ENCODE measurements at places on chromosomes 16 and 17.

DNA sequence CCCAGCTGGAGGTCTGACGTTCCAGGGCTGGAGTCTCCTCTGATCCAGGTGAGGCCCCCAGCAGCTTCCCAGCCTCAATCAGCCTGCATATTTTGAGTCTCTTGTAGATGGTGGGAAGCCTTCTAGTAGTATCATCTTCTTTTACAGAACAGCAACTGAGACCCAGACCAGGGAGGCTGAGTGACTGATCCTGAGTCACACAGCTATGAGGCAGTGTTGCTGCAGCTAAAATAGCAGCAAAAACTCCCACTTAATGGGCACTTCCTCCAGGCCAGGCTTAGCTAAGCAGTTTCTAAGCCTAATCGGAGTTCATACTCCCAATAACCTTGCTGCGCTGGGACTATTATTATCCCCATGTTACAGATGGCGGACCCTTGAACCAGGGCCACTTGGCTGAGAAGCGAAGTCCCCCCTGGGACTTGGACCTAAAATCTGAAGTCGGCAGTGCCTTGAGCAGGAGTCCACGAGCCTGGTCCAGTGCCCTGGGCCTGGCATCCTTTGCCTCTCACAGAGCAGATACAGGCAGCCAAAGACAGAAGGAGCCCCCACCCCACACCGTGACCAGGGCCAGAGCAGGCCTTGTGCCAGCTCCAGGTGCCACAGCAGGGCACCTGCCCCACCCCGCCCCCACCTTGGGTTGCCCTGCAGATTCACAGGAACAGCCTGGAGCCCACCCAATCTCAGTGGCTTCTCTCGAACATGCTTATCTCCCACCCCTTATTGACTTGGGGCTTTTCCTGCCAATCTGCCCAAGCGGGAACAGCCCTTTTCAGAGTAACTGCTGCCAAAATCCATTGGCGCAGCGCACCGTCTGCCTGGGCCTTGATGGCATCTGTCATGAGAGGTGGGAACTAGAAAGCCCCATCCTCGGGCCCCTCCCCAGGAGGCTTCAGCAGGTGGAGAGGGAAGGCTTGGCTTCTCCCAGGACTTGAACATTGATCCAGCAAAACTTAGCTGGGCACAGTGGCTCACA lies 65.1 kb downstream of the SOCS1 start:
- no peak for DNase-seq

GRCh38 chr16:17323171-17323570 lies 147.6 kb downstream of the XYLT1 start:
- no peak for DNase-seq

GRCh38 chr16:28923231-28923587 lies 1.8 kb downstream of the RABEP2 start:
- DNase-seq: no peak

DNA sequence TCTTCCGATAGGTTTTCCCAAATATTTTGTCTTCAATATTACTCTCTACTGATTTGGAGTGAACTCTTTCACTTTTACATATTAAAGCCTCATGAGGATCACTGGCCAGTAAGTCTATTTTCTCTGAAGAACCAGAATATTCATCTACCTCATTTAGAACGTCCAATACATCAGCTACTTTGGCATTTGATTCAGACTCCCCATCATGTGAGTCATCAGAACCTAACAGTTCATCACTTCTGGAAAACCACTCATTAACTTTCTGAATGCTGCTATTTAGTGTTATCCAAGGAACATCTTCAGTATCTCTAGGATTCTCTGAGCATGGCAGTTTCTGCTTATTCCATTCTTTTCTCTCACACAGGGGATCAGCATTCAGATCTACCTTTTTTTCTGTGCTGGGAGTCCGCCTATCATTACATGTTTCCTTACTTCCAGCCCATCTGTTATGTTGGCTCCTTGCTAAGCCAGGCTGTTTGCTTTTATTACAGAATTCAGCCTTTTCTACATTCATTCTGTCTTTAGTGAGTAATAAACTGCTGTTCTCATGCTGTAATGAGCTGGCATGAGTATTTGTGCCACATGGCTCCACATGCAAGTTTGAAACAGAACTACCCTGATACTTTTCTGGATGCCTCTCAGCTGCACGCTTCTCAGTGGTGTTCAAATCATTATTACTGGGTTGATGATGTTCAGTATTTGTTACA lies 30.9 kb downstream of the BRCA1 start:
- no peak for DNase-seq

- DNase-seq: no peak
Observed at GRCh38 chr17:79565606-79566250, 45.1 kb downstream of the RBFOX3 start.

GRCh38 chr17:41813152-41813680 lies 412 bp downstream of the FKBP10 start:
- no peak for DNase-seq

DNA sequence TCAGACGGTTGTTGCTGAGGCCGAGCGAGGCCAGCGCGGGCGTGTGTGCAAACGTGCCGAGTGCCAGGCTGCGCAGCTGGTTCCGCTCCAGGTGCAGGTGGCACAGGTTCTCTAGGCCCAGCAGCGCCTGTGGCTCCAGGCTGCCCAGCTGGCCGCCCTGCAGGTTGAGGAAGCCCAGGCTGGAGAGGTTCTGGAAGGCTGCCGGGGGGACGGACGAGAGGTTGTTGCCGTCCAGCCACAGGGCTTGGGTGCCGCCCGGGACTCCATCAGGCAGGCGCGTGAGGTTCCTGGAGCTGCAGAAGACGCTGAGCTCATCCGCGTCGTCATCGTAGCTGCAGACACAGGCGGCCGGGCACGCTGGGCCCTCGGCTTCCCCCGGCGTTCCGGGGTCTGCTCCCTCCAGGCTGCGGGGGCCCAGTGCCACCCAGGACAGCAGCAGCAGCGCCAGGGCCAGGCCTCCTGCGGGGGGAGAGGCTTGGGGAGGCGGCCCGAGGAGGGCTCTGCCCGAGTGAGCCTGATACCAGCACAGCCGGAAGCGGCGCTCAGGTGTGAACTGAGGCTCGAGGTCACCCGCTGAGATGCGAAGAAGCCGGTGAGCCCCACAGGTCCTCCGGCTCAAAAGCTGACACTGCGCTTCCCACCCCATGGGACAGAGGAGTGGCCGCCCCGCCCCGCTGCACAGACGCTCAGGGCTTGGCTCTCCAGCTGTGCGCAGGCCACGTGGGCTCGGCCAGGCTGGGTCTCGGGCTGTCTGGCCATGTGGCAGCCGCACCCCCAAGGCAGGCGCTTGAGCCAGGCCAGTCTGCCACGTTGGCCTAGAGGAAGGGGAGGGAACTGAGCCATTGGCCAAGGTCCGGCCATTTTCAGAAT lies 1.3 kb downstream of the IGFALS start:
- no peak for DNase-seq

DNA sequence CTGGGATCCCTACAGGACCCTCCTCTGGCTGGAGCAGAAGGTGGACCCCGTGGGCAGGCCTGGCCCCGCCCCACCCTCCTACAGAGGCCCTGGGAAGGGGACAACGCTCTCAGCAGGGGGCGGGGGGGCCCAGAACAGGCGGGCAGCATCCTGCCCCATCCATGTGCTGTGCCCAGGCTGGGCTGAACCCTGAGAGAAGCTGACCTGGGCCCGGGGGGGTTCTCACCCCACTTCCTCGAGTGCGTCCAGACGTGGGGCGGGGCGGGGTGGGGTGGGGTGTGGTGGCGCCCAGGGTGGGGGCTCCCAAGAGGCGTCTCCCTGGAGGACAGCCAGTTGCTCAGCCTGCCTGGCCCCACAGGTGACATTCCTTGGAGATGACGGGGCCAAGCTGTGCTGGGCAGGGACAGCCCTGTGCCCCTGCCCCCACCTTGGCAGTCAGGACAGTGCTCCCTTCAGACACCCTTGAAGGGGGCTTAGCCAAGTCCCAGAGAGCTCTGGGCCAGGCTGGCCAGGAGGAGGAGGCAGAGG lies 390 bp upstream of the UNC13D start:
- DNase-seq: no peak

DNA sequence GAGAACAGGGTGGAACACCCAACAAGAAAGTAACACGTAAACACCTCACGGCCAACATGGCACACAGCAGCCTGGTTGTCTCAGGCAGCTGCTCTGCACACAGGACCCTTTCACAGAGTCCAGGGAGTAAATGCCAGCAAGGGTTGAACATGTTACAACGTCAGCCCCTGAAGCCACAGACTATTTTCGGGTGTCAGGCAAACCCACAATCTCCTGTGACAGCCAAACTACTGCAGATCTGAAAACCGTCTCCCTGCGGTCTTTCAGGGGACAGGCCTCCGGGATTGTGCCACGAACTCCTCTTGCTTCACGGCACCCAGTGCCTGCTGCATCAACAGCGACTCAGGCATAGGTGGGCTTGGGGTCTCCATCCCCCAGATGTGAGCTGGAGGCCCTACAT lies 127.7 kb downstream of the XYLT1 start:
- DNase-seq: peak; percentile 49

DNA sequence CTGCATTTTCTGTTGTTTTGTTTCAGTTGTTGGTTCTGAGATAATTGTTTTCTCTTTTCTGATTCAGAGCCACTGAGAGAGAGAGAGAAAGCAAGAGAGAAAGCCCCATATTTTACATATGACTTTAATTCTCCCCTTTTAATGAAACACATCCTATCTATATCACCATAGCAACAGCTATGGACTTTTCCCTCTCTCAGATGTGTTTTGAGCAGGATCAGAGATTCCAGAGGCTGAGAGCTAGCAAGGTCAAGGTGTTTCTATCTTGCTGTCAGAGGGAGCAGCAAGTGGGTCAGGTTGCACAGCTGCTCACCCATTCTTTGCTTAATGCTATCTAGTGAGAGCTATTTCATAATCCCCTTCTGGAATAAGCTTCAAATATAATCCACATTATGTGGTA lies 415.9 kb downstream of the CA10 start:
- no peak for DNase-seq

- DNase-seq: no peak
Observed at GRCh38 chr17:40072735-40073346, 10.1 kb downstream of the THRA start.

GRCh38 chr16:49810831-49811230 lies 45.1 kb downstream of the ZNF423 start:
- no peak for DNase-seq

Measured in CD4-positive, alpha-beta T cell treated with Interleukin-4 for 1 hour (primary cell).